ENCODE measurements at places on chromosomes 6 and 20.

- DNase-seq, result no peak
These were observed 37.8 kb downstream of the PTPRT start for GRCh38 chr20:43151901-43152300.

DNA sequence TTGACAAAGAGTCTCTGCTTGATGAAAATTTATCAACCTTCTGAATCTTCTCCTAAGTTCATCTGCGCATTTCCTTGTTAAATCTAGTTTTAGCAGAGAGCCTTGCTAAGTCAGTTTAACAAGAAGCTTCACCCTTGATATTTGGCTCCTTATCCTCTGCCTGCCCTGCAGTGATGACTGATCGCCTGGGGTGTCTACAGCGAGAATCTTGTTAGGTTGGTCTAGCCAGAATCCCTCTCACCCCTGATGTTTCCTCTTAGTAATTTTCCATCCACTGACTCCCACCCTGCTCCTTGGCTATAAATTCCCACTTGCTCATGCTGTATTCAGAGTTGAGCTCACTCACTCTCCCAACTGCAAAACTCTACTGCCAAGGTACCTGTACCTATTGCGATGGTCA lies 114.1 kb downstream of the TENT5A start:
- no peak for DNase-seq

DNA sequence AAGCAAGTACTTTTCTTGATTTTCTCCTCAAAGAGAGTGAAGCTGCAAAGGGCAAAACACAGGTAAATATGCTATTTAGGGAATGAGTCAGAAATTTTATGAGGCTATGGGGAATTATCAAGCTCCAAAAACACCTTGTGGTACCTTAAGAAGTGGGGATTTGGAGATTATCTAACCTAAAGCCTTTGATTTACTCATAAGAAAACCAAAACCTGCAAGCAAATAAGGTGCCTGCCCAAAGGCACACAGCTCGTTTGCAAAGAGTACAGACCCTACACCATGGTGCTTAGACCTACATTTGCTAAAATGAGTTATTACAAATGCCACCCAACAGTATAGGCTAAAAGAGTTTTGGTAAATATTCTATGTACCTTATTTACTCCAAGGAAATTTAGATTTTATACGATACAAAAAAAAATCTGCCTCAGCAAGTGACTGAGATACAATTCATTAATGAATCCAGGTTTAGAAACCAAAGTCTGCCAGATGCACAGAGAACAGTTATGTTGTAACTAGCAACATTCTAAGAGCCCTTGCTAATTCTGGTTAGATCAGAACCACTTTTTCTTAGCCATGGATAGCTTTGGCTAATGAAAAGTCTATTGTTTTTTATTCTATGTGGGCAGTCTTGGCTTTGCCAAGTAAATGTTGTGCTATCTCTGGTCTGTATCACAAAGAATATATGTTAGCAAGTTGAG lies 101.5 kb downstream of the KHDC1L start:
- no peak for DNase-seq

DNA sequence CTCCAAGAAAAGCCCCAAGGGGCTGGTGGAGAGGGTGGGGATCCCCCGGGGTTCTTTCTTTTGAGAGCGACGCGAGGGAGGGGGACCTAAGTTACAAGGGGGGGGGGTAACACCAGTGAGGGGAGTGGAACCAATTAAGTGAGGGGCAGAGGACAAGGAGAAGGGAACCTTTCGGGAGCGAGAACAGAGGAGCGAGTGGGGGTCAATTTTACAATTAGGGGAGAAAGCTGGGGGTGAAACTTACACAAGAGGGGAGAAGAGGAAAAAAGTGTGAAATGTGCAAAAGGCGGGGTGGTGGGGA lies 548 bp downstream of the SALL4 start:
- DNase-seq, result no peak

DNA sequence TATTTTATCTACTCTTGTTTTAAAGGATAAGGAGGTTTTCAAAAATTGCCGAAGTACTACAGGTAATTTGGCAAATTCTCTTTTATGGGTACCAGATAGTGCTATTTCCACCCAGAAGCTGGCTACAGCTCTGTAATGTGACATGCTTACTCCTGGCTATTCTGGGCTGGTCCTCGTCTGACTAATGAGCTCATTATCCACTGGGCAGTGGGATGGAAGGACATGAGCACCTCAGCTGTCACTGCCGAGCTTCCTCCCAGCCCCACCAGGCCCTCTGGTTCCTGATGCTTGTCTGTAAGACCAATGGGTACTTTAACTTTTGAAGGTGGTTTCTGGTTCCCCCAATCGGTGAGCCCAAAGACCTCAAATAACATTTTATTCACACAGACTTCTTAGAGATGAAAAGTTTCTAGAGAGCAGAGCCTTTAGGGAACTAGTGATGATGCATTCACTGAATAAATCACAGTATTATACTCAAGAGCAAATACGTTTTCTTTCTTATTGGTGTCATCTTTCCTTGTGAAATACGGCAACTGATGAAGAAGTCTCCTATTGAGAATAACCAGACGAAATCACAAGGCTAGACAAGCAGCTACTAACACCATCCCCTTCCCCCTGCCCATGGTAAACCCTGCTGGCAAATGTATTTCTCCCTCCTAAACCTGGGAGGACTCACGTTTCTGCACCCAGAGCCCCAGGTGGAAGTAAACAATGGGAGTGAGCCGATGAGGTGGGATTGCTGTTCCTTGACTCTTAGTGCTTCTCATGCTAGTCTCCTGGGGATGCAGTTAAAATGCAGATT lies 80.8 kb downstream of the SLC22A3 start:
- DNase-seq, result no peak

- DNase-seq, result peak; percentile 80
These were observed at the start of gene MAD2L1BP for GRCh38 chr6:43635387-43636307. Gene MAD2L1BP, plus strand, starts transcription at chr6:43635840. Its CDS starts 36 bp downstream, at chr6:43635876.

DNA sequence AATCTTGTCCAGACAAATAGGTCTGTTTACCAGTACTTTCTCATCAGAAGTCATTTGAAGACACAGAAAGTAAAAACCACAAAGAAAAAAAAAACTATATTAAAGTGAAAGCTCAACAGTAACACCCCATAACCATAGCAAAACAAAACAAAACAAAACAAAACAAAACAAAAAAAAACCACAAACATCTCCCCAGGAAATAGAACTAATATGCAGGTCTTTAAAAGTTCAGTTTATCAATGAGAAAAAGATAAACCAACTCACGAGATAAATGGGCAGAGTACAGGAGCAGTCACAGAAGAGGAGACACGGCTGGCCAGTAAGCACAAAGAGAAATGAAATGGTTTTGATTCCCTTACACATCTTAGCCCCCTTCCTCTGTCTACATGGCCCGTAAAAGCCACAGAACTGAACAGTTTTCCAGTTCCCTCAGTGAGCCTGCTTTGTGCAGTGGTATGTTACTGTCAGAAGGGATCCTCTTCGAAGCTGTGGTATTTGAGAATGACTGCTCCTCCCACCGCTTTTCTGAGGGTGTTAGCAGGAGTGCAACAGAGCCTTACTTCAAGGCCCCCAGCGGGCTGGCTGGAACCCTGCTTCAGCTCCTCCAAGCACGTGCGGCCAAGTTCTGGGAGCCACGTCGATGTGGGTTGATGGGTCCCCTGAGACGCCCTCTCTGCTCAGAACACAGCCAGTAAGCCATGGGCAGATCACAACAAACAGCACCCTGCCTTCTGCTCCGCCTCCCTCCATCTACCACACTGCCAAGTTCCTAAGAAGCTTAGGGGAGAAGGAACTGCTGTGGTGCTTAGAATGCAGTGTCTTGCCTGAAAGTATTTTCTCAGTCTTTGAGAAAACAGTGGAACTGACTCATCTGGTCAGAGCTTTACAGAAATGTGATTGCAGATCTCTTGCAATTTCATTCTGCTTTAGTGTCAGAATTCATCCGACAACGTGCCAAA lies 14.0 kb downstream of the UST start:
- DNase-seq, result peak; percentile 16

GRCh38 chr6:125794342-125795137 lies 3.8 kb downstream of the NCOA7 start:
- no peak for DNase-seq

GRCh38 chr20:18567739-18568091 lies 483 bp downstream of the SMIM26 start:
- no peak for DNase-seq

DNA sequence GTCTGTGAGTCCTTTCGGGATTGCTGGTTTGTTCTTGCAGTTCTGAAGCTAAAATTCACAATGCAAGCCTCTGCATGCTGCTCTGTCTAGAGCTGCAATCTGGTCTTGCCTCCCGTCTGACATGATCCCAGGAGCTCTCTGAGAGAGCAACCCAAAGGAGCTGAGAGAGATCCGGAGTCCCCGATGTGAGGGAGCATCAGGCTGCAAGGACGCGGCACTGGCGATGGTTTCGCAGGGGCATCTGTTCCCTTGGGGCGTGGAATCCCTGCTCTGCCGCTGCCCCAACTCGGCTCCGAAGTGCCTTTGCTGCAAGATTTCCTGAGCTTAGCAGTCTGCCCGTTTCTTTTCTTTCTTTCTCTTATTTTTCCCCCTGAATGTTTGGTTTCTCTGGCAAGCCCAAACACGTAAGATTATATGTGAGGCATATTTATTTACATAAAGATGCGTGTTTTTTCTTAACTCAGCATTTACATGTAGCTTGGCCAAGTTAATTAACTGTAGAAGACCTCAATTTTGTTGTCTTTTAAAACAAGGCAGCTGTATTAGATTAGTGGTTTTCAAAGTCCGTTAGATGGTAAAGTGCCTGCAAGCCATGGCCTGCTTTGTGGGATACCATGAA lies 873.0 kb downstream of the KIF16B start:
- no peak for DNase-seq

- no peak for DNase-seq
These were observed 111.2 kb downstream of the PDE10A start for GRCh38 chr6:165551828-165552227.

DNA sequence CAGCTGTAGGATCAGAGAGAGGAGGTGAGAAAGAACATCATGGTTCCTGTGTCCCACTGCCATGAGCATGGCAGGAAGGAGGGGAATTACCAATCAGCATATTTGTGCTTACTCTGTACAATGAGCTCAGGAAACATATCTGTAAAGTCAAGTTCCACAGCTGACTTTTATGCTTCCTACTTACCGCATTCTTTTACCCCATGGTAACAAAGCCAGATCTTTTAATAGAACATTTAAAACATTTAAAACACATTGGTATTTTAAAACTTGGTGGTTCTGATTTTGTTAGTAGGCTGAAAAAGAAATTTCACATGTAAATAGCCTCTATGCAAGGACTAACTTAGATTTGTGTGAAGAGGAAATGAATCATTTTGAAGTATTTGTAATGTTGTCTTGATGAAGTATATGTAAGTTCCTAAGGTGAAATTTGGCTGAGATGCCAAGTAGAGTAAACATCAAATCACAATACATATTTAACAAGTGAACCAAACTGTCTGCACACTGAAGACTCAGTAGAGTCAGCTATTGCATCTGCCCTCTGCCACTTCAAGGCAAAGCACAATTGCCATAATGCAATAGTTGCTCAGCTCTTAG lies 114.7 kb downstream of the GJA10 start:
- no peak for DNase-seq

GRCh38 chr20:9022376-9022775 lies 46.5 kb upstream of the PLCB4 start:
- no peak for DNase-seq

GRCh38 chr20:8043687-8044282 lies 24.2 kb upstream of the TMX4 start:
- no peak for DNase-seq

GRCh38 chr6:16137451-16137801 lies 8.5 kb downstream of the MYLIP start:
- no peak for DNase-seq

GRCh38 chr20:50350510-50351249 lies 159.5 kb upstream of the PTPN1 start:
- no peak for DNase-seq

GRCh38 chr6:5102267-5102970 lies 17.3 kb downstream of the PPP1R3G start:
- no peak for DNase-seq

DNA sequence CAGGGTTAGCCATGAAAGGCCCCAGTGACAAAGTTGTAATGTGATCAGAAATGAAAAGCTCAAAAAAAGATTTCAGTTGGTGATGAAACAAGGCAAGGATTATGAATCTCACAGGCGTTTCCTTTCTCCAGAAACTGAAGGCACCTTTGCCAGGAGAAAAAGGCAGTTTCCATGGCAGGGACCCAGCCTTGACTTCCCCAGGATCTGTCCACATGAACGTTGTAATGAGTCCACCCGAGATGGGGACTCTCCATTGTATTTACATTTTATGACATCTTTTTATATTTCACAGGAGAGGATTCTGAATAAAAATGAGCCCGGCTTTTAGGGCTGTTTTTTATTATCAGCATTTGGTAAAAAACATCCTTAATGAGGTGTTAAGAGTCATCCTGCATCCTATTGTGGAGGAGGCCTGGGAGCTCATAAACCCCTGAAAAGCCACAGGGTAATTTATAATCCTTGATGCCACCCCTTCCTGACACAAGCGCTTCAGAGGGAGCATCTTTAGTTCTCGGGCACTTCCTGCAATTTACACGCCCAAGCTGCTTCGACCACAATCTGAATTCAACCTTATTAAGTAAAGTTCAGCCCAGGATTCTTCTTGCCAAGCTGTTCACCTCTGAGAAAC lies 74.1 kb upstream of the SALL4 start:
- no peak for DNase-seq

DNA sequence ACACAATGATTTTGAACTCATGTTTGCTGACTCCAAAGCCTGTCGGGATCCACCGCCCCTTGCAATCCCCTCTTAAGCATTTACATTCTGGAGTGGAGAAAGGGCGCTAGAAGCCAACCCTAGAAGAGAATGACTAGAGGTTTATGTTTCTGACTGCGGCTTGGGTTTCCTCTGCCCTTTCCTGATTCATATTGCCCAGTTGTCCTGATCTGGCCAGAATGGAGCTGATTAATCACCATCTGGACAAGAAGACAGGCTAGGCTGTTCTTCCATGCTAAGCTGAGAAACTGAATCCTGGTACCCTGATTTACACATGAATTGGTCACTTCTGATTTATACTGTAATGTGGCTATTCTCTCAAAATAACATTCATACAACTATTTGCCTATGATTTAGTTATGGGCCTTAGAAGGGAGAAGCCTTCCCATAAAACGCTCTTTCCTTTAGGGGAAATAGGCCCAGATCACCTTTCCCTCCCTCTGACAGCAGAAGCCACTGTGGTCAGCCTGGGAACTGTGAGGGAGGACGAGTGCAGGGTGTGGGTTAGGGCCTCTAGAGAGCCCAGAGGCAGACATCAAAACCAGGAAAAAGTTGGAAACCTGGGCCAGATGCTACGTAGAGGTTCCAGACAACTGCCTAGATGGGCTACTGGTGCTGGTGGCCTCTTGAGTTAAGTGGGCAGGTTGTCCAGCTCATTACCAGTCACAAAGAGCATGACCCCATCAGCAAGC lies 199.2 kb upstream of the PRDM1 start:
- no peak for DNase-seq

DNA sequence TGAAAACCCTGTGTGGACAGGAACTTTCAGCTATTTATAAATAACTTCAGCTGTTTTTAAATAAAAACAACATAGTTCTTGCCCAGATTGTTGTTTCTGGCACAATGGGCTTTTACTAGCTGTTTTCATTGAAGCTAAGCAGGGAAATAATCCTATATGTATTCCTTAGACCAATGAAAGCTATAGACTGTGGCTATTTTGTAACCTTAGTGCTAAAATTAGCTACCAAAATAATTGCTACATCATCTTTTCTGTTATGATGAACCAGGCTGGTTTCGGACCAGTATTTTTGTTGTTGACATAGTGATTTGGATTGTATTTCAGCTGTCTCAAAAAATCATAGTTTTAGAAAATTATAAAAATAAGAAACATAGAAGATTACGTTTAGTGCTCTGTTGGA lies 13.7 kb downstream of the PHF3 start:
- no peak for DNase-seq

All from NK-92 treated with Interleukin-12 subunit alpha and Interleukin-12 subunit beta, amount 100 ng/mL, for 24 hours (cell line).